Hematopoietic multipotent progenitor cell (in vitro differentiated cells): ENCODE measurements at places on chromosomes 16 and 17.

DNA sequence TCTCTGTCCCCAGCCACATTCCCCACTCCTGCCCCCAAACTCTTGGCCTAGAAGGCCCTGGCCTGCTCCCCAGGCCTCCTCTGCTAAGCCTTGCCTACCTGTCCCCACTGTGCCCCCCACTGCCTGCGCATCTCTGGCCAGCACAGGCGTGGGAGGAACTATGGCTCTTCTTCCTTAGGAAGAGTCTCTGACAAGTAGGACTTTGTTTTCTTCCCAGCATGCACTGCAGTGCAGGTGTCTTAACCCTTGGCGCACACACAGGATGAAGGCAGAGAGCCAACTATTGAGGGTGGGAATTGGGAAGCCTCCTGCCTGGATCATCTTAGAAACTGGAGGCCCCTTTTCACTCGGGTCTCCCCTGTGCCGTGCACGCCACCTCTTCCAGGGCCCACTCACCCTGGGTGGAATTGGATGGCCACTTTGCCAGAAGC, 3.6 kb downstream of the AMDHD2 start:
- no peak for DNase-seq

DNA sequence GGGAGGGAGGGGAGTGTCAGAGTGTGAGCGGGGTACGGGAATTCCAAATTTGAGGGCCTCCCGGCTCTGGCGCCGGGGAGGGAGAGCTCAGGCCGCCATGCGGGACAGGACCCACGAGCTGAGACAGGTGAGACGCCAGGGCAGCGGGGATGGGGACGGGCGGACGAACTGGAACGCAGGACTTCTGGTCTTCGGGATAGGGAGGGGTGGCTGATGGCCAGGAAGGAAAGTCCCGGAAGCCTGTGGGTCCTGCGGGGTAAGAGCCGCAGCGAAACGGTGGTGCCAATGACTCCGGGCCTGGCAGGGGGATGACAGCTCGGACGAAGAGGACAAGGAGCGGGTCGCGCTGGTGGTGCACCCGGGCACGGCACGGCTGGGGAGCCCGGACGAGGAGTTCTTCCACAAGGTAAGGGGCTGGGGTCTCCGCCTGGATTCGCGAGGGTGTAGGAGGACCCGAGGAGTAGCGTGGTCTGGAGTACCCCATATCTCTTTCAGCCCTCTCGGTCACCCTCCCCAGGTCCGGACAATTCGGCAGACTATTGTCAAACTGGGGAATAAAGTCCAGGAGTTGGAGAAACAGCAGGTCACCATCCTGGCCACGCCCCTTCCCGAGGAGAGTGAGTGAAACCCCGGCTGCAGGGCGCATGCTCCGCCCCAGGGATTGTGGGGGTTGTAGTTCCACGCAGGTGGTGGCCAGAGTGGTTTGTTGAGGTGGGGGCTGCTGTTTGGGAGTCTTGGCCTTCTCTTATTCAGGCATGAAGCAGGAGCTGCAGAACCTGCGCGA, 543 bp downstream of the STX4 start:
- DNase-seq: peak; percentile 67

DNA sequence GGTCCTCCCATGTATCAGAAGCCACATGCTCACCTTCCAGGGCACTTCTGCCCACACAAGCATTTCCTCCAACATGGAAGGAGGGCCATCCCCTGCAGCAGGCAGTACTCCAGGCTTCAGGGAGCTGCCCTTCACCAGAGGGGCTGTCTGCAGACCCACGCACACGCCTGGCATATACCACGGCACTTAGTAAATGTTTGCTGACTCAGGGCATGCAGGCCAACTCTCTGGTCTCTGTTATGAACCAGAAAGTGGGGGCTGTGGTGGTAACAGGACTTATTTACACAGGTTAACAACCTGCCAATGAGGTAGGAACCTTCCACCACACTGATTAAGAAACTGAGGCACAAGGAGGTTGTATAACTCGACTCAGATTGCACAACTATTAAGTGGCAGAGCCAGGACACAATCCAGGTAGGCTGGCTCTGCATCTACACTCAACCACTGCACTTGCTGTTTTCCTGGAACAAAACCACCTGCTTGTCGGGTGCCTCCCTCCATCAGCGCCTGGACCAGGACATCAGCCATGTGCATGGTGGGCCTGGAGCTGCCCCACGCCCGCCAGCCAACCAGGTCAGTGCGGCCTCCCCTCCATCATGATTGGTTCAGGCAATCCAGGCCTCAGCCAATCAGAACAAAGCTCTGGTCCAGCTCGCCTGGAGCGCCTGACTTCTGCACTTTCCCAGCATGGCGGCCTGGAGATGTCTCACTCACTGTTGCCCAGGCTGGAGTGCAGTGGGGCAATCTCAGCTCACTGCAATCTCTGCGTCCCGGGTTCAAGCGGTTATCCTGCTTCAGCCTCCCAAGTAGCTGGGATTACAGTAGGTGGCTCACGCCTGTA, 19.2 kb downstream of the ACTG1 start:
- no peak for DNase-seq

GRCh38 chr17:81419319-81419885, 24.1 kb downstream of the BAHCC1 start:
- DNase-seq: no peak

DNA sequence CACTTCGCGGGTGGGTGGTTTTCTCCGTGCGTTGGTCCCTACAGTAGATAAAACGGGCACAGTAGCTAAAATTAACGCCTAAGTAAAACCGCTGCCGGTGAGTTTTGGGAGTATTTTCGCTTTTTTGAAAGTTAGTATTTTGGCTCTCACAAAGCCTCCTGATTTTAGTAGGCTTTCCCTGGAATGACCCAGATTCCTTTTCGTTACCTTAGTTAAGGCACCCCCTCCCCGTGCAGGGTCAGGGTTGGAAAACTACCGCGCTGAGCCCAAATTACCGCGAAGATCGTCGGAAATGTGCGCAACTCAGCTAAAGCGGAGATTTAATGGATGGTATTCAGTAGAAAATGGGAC, 28.3 kb upstream of the ST6GALNAC1 start:
- no peak for DNase-seq

GRCh38 chr17:47937941-47938340, 3.4 kb upstream of the PNPO start:
- no peak for DNase-seq

DNA sequence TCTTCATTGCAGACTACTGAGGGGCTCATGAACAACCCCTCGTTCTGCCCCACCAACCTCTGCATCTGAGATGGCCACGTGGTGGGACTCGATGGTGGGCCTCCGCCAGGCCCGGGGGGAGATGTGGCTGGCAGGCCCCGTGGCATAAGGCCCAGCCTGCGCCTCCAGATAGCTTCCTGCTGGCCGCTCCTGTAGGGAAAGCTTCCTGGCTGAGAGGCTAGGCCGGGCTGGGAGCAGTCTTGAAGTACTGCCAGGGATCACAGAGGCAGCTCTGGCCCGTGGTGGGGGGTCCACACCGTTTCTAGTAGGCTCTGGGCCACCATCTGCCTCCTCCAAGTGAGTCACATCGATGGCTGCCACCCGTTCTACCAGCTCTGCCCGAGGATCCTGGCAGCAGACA, 7.6 kb downstream of the CAMKK1 start:
- DNase-seq: no peak
